H1 (cell line): ENCODE measurements at places on chromosomes 16 and 17.

GRCh38 chr17:44663095-44663494 lies 6.8 kb downstream of the MEIOC start:
- DNase-seq: no peak

GRCh38 chr17:3718201-3718600 lies 5.5 kb upstream of the HASPIN start:
- DNase-seq: no peak

DNA sequence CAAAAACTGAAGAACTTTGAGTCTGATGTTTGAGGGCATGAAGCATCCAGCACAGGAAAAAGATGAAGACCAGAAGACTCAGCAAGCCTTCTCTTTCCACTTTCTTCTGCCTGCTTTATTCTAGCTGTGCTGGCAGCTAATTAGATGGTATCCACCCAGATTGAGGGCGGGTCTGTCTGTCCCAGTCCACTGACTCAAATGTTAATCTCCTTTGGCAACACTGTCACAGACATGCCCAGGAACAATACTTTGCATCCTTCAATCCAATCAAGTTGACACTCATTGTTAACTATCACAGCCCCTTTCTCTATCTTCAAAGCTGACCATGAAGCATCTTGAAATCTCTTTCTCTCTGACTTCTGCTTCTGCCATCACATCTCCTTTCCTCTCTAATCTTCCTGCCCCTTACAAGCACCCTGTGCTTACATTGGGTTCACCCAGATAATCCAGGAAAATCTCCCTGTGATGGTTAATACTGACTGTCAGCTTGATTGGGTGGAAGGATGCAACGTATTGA lies 115.9 kb upstream of the CDH13 start:
- DNase-seq: no peak

DNA sequence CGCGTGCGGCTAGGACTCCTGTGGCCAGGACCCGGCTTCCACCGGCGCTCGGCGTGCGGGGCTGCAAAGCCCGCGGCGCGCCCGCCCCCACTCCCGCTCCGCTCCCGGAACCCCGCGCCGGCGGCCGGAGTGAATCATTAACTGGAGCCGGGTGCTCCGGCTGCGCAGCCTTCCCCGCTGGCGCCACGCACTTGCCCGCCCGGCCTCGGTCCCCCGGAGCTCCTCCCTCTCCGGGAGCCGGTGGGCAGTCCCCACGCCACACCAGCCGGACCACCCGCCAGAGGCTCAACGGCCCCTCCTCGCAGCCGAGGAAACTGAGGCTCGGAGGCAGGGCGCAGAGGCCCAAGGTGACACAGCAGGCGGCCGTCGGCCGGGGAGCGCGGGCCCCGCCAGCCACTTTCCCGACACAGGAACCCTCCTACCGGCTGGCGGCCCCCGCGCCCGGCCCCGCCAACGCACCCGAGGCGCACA lies 580 bp downstream of the BCAR1 start:
- no peak for DNase-seq

DNA sequence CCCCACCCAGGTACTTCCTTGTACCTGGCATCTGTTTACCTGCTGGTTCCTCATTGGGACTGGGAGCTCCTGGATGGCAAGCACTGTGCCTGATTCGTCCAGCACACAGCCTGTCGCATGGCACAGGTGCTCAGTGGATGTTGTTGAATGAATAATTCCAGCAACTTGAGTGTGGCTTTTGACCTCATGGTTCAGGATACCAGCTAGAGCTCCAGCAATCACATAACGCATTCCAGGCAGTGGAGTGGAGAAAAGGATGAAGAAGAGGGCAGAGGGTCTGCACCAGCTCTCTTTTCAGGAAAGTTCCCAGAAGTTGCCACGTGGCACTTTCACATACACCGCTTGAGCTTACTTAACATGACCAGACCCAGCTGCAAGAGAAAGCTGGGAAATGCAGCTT lies 1.3 kb upstream of the CAMKK1 start:
- no peak for DNase-seq

DNA sequence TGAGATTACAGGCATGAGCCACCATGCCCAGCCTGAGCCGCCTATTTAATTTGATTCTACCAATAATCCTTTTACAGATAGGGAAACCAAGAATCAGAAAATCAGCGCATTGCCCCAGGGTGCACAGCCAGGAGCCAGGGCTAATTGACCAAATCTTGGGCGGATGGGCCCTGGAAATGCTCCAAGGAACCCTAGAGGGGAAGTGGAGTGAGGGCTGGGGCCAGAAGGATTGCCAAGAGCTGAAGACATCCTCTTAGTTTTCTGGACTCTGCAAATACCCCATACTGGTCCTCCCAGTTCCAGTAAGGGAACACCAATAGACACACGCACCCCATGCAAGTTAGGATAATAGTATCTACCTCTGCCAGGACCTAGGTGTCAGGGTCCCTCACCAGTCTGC lies 3.8 kb downstream of the FHOD1 start:
- DNase-seq: no peak

GRCh38 chr17:8332688-8333087 lies 7.0 kb upstream of the ODF4 start:
- DNase-seq: no peak

GRCh38 chr17:1091900-1092299 lies 87.9 kb downstream of the ABR start:
- DNase-seq: no peak

DNA sequence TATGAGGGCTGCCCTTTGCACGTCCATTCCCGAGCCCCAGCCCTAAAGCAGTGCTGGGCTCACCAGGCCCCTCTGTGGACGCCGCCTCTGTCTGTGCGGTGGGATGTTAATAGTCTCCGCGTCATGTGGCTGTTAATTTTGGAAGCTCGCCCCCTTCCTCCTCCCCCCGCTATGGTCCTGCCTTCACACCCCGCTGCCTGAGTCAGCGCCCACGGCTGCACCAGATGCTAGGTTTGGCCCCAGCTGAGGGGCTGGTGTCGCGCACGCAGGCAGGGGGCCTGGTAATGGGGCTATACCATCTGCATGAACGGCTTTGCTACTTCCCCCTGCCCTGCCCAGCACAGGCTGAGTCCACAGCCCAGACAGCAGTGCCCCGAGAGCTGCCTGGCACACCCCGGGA lies 4.1 kb upstream of the SSTR5 start:
- no peak for DNase-seq

DNA sequence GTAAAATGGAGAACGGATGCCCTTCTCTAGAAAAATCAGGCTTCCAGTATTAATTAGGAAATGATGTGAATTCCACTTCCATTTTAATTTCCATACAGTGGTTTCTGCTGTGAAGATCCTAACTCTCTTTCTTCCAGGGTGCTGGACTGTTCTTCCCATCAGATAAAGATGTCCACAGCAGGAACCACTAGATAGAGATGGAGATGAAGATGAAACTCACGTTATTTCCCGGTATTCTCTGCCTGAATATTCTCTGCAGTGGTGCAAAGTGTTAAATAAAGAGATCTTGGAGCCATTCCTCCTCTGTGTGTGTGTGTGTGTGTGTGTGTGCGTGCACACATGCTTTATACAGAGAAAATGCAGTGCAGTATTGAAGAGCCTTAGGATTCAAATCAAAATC lies 727.5 kb downstream of the KCNJ2 start:
- no peak for DNase-seq

GRCh38 chr17:72336026-72336803 lies 215.4 kb downstream of the SOX9 start:
- DNase-seq: no peak

- no peak for DNase-seq
Measured at GRCh38 chr17:52306314-52306713, 147.8 kb upstream of the CA10 start.

- no peak for DNase-seq
Measured at GRCh38 chr17:41340934-41341861, 9.4 kb downstream of the KRT33A start.

GRCh38 chr17:49443862-49444261 lies 29.2 kb upstream of the PHB1 start:
- DNase-seq: no peak

GRCh38 chr16:69316595-69317034 lies 5.5 kb downstream of the VPS4A start:
- DNase-seq: no peak

GRCh38 chr17:58320163-58320558 lies 8.4 kb downstream of the TSPOAP1 start:
- DNase-seq: no peak

DNA sequence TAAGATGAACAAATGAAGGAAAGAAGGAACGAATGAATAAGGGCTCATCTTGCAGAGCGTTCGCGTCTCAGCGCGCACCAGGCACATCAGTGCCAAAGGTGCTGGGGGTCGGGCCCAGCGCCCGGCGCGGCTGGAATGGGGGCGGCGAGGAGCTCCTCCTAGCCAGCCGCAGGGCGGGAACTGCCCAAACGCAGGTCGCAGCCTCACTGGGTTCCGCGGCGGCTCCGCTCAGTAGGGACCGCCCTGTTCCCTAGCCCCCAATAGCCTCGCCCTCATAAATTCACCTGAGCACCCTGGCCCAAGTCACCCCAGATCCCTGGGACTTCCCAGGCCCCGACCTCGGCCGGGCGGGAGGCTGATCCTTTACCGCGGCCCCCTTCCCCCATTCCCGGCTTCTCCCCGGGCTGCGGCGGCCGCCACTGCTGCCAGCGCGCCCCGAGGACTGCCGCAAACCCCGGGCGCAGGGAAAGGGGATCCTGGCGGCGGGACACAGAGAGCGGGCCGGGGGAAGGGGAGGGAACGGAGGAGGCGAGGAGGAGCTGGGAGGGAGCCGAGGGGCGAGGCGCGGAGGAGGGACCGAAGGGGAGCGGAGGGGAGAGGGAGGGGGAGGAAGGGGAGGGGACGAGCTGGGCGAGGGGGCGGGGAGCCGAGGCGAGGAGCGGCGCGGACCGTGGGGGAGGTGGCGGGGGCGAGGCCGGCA lies 377 bp upstream of the CRHR1 start:
- DNase-seq: no peak

DNA sequence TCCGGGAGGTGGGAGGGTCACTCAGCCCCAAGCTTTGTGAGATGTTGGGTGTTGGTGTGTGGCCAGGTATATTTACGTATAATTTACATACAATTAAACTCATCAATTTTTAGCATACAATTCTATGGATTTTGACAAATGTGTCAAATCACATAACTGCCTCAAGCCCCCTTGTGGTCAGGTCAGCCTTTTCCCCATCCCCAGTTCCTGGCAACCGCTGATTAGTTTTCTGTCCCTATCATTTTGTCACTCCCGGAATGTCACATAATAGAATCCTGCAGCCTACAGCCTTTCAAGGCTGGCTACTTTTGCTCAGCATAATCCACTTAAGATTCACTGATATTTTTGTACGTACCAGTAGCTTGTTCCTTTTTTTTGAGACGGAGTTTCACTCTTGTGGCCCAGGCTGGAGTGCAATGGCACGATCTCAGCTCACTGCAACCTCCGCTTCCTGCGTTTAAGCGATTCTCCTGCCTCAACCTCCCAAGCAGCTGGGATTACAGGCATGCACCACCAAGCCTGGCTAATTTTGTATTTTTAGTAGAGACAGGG lies 19.3 kb upstream of the RAI1 start:
- DNase-seq: no peak

- DNase-seq: no peak
Measured at GRCh38 chr16:23420011-23420410, 33.0 kb downstream of the COG7 start.

GRCh38 chr17:40268141-40268712 lies 19.5 kb upstream of the CDC6 start:
- DNase-seq: no peak

DNA sequence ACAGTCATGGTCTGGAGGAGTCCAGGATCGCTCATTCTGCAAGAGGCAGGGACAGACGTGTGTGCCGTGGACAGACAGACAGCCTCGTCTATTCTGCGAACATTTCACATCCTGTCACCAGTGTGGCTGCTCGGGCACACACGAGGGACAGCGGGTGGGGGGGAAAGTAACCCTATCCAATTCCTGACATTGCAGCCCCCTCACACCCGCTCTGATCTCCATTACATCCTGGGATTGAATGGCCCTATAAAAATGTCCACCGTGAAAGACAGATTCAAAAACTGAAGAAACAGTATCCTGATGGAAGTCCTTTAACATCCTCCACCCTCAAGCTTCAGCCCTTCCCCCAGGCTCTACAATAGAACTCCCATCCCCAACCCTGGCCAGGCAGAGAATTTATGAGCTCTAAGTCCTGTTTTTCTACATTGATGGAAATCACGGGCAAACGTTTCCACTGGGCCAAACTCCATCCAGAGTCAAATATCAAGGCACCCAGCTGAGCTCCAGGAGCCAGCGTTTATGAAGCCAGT lies 39.4 kb downstream of the HS3ST3A1 start:
- DNase-seq: no peak

GRCh38 chr16:89442990-89443726 lies 47.2 kb downstream of the ANKRD11 start:
- no peak for DNase-seq

DNA sequence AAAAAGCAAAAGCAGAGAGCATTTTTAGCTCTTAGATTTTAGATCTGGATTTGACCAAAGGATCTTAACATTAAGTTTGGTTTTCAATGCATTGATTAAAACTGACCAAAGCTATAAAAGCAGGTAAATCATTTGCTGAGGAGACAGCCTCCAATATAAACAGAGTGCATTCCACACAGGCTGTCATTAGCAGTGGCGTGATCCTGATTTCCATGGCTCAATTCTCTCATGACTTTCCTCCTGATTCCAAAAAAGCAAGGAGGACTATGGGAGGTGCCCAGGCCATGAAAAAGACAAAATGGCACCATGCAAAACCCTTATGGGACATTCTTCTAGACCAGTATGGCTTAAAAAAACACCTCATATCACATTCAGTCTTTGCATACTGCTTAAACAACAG lies 53.5 kb downstream of the PARN start:
- no peak for DNase-seq

- no peak for DNase-seq
Measured at GRCh38 chr17:82596296-82596695, 51.9 kb downstream of the WDR45B start.

GRCh38 chr17:45441526-45442310 lies 9.0 kb upstream of the ARHGAP27 start:
- no peak for DNase-seq

- DNase-seq: no peak
Measured at GRCh38 chr17:31226950-31227349, 70.1 kb downstream of the OMG start.

- DNase-seq: no peak
Measured at GRCh38 chr17:79001190-79002020, 8.2 kb downstream of the CANT1 start.

GRCh38 chr16:67800338-67800926 lies 5.9 kb downstream of the RANBP10 start:
- DNase-seq: no peak
